ENCODE measurements at places on chromosomes 2 and 18. TPM values are rescaled to one million over a fixed set of nuclear protein-coding genes. Genes with fewer than 3 reads are reported as not detected.

- no peak for DNase-seq
These were observed 99.4 kb downstream of the PKP4 start for GRCh38 chr2:158556124-158556523.

- no peak for DNase-seq
These were observed 548.5 kb upstream of the LRRTM4 start for GRCh38 chr2:78070693-78071092.

DNA sequence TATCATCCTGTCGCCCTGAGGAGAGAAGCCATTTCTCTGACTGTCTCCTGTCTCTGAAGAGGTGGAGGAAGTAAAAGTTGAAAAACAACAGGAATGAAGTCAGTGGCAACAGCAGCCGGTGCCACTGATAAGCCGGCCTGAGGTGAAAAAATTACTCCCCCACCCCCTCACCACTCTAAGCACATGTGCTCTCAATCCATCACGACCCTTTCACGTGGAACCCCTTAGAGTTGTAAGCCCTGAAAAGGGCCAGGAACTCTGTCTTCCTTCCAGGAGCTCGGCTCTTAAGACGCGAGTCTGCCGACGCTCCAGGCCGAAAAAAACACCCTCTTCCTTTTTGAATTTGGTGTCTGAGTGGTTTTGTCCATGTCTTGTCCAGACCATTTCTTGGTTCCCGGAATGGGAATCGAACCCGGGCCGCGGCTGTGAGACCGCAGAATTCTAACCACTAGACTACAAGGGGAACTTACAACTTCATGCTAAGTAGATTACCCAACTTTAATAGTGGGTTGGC lies 40.7 kb upstream of the TRIM43 start:
- DNase-seq, result no peak

DNA sequence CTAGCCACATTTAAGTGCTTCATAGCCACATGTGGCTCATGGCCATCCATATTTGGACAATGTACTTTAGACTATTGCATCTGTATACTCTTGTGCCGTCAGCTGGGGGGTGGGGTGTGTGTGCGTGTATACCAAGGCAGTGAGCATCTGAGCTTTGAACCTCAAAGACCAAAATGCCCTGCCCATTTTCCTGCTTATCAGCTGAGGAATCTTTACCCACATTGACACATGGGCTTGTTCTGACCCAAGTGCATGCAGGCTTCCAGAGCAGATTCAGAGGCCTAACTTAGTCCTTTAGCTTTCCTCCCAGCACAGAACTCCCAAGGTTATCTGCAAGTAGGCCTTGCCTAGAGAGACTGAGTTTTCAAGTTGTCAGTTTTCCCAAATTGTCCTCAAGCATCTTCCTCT lies 11.1 kb upstream of the MOCOS start:
- DNase-seq, result no peak

Gene VWA3B
- not detected for total RNA-seq

Measured in pulmonary artery endothelial cell (primary cell).